ENCODE measurements at places on chromosomes 3 and 15.
A peak's percentile ranks its signal among the peaks of the same experiment; 100 is the strongest.

DNA sequence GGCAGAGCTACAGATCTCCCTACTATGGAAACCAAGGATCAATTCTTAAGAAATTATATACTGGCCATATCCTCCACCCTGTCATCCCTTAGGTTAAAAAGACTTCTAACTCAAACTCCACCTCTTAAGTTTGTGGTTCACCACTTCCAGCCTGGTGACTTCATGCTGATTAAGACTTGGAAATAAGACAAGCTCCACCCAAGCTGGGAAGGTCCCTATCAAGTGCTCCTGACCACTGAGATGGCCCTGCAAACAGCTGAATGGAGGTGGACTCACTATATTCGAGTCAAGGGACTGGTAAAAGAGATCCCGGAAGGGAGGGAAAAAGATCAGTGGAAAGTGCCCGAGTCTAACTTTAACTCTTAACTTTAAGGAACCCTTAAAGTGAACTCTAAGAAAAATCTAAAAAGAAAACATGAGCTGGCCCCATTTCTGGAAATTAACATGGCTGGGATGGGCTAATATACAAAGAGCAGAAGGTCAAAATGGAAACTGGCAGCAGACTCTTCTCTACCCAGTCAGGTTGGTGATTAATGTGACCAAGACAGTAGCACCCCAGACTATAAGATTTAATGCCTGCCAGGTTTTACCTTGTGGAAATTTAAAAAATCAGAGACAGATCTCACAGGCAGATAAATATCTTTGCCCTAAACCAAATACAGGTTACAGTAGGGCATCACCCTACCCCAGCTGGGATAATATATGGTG lies 43.9 kb downstream of the PPCDC start:
- peak; percentile 34 for DNase-seq

DNA sequence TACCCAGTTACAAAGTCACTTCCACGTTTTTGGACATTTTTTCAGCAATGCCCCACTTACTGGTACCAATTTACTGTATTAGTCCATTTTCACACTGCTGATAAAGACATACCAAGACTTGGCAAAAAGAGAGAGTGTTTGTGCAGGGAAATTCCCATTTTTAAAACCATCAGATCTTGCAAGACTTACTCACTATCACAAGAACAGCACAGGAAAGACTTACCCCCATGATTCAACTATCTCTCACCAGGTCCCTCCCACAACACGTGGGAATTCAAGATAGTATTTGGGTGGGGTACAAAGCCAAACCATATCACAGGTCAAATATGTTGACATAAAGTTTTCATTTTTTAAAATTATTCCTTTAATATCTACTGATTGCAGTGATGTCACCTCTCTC lies 16.2 kb upstream of the ABI3BP start:
- no peak for DNase-seq

DNA sequence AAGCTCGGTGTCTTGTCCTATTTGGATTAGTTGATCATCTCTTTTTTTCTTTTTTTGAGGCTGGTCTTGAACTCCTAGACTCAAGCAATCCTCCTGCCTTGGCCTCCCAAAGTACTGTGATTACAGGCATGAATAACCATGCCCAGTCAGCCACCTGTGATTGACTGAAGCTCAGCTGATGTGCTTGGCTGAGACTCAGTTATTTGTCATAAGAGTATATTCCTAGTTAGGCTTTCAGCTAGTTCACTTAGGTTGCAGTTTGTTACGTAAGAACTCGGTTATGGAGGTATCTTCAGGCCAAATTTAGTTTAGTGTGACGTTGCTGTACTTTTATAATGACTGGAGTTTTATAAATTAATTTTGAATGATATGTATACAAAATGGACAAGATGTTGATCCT lies 365.0 kb downstream of the SV2B start:
- no peak for DNase-seq

DNA sequence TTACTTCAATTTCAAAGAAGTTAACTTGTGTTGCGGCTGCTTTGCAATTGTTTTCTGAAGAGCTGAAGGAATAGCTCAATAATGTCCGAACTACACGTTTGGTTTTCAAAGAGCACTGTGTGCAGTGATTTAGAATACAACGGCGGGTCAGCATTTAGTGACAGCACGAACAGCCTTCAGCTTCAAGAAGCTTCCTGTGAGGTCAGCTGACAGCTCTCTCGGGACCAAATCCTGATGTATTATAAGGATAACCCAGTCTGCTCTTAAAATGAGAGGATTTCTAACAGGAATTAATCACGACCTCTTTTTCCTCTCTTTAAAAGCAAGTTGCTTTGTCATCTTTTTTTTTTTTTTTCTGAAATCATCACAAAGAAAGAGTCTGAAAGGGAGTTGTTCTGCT lies 97.9 kb upstream of the UNC13C start:
- no peak for DNase-seq

- DNase-seq: no peak
These were observed 255.7 kb downstream of the CHL1 start for GRCh38 chr3:452221-452620.

GRCh38 chr3:127674101-127674721 lies 1.5 kb downstream of the ABTB1 start:
- no peak for DNase-seq

- no peak for DNase-seq
These were observed 9.8 kb upstream of the VIPR1 start for GRCh38 chr3:42492508-42493080.

DNA sequence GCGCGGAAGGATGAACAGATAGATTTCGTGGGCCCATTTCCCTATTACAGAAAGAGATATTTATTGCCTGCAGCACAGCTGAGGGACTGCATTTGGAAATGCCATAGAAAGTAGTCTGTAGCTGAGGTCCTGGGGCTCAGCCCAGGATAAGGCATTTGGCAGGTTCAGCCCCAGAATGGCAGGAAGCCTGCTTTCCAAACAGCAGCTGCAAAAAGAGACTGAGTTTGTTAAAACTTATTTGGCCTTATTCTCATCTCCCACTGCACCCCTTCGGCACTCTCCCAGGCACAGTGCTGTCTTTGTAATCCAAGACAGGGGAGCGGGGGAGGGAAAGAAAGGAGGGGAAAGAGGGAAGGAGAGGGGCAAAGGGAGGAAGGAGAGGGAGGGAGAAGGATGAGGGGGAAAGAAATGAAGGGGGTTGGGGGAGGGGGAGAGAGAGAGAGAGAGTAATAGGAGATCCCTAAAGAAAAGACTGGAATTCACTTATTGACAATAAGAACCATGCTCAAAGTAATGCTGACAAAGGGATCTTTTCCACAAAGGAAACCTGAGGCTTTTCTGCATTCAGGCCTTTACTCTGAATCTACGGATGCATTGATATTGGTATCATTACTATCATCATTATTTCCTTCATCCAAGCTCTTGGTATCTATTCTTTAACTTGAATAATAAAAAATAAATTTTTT lies 94.0 kb upstream of the LRRN1 start:
- DNase-seq: no peak

DNA sequence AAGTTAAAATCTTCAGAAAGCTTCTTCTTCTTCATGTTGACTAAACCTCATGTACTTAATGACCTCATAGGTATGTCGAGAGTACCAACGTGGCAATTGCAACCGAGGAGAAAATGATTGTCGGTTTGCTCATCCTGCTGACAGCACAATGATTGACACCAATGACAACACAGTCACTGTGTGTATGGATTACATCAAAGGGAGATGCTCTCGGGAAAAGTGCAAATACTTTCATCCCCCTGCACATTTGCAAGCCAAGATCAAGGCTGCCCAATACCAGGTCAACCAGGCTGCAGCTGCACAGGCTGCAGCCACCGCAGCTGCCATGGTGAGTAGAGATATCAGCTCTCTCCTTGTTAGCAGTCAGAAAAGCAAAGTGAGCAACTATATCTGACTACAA lies 176.5 kb downstream of the MBNL1 start:
- no peak for DNase-seq

GRCh38 chr3:8560366-8561007 lies 58.9 kb downstream of the LMCD1 start:
- DNase-seq: no peak

DNA sequence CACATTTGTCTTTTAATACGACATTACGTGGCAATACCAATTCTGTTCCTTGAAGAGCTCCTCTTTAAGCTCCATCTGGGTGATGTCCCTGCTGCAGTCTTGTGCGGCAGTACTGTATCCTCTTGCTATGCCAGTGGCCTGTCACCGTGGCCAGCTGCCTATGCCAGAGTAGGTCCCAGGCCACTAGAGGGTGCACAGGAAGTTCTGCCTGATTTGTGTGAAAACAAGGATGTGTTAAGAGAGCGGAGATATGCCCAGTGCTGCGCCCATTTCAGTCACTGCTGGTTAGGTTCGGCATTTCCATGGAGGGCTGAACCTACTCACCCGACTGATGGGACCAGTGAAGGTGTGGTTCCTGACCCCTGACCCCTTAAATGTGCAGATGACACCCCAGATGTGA lies 25.2 kb downstream of the NIPA1 start:
- DNase-seq: peak; percentile 22

- peak; percentile 37 for DNase-seq
These were observed 527 bp downstream of the CSNK1G1 start for GRCh38 chr15:64355348-64355943.

DNA sequence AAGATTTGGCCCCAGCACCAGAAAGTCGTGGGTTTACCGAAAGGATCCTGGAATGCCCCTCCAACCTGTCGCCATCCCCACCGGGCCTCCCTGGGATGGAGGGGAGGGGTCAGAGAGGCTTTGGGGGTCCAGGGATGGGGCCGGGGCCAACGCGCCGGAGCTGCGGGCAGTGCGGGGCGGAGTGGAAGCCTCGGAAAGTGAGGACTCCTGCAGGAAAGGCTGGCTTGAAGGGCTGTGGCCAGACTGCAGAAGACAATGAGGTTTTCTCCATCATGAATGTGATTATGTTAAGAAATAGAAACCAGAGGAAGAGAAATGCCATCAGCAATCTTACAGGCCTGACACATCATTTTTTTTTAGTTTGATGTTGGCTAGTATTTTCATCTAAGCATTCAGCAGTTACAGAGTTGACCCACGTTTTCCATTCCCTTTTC lies 738 bp downstream of the YEATS2 start:
- peak; percentile 47 for DNase-seq

DNA sequence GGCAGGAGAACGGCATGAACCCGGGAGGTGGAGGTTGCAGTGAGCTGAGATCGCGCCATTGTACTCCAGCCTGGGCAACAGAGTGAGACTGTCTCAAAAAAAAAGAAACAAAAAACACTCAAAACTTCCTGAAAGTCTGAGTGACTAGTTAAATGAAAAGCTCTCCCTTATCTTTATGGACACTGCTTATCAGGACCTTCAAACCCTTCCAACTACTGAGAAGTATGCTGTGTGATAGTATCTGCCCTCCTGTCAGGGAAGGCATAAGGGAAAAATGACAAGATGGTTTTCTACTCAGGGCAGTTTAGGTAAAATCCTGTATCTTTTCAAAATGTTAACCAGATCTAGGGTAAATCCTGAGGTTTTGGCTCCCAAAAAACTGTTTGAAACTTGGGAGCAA lies 21.8 kb downstream of the EMC7 start:
- DNase-seq: no peak

- no peak for DNase-seq
These were observed 33.7 kb downstream of the IFT122 start for GRCh38 chr3:129473769-129474152.

- no peak for DNase-seq
These were observed 185.2 kb downstream of the KLF13 start for GRCh38 chr15:31511707-31512310.

GRCh38 chr3:119543147-119543546 lies 16.3 kb downstream of the CD80 start:
- no peak for DNase-seq

- no peak for DNase-seq
These were observed 20.5 kb upstream of the MUC20 start for GRCh38 chr3:195700319-195700718.

DNA sequence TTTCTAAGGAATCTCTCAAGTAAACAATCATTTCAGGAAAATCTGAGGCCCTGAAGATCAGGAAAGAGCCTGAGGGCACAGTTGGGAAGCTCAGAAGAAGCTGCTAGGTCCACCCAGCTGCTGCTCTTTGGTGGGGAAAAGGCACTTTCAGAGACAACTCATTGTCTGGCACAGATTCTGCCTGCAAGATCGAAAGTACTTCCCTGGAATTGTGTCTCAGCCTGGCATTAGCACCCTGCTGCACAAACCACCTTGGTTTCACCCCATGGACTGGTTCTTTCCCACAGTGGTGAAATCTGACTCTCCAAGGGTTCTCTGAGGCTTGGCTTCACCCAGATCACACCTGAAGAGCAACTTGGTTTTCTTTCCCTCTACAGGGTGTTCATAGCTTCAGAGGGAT lies 18.7 kb downstream of the THRB start:
- no peak for DNase-seq

- DNase-seq: no peak
These were observed 517.5 kb downstream of the NTRK3 start for GRCh38 chr15:87739081-87739480.

GRCh38 chr3:4606911-4607310 lies 113.8 kb downstream of the ITPR1 start:
- no peak for DNase-seq

DNA sequence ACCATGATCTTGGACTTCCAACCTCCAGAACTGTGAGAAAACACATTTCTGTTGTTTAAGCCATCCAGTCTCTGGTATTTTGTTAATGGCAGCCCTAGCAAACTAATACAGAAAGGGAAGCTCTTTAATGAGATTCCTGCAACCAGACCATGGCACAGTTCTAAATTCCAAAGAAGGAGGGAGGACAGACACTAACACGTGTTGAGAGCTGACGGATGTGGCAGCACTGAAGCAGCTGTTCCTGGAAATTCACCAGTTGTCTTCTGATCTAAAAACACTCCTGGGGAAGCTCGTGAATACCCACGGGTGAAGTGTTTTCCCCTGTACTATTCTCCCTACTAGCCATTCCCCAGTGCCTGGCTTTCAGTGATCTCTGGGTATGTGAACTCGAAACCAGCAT lies 56.7 kb downstream of the RPL22L1 start:
- no peak for DNase-seq

GRCh38 chr3:112811131-112811884 lies 35.4 kb downstream of the CD200R1L start:
- DNase-seq: no peak

DNA sequence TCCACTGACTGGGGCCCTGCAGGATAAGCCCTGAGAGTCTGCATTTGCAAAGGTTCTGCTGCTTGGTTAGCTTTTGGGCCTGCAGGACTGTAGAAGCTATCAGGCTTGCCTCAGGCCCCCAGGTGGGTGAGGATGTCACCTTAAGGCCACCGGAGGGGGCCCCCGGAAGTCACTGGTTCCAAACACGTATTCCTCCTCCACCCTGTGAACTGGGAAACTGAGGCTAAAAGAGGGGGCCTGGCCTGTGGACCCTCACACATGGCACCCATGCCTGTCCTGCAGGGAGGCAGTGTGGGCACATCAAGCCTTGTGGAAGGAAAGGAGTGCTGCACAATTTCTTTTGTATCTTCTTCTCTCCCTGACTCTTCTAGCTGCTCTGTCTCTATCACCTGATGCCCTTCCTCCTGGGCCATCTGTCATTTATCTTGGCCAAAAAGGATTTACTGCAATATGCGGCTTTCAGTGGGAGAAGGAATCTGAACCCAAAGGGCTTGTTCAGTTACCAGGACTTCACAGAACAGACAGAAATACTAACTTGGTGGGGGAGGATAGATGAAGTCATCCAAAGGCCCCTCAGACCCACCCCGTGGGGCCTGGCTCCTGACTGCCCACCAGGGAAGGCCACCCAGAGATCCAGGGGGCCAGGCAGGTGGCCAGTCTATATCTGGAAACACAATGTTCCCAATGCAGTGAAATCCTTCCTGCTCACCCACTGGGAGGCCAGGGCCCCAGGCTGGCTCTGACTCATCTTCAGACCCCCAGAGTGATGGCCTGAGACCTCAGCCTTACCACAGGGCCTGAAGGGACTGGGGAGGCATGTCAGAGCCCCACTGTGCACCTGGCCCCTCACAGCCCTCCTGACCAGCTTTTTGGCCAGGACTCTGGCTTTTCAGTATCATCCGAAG lies 18.3 kb downstream of the UBAP1L start:
- DNase-seq: no peak
